ENCODE measurements at places on chromosomes 6 and 20.
A peak's percentile ranks its signal among the peaks of the same experiment; 100 is the strongest.

DNA sequence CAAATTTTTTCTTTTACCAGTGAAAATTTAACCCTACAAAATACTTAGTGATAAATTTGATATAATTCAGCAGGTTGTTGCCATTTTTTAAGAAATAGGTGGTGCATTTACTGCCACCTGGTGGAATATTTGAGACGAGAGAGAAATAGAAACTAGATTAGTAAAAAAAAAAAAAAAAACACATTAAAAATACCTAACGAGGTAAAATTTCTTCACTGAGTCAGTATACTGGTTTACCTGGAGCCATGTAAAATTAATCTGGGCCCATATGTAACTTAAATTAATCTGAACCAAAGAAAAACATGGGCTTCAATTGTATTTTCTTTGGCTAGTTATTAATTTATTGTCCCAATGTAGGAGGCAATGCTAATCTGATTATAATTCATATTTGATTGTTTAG is 520.8 kb downstream of the EPM2A start:
- DNase-seq, result no peak

DNA sequence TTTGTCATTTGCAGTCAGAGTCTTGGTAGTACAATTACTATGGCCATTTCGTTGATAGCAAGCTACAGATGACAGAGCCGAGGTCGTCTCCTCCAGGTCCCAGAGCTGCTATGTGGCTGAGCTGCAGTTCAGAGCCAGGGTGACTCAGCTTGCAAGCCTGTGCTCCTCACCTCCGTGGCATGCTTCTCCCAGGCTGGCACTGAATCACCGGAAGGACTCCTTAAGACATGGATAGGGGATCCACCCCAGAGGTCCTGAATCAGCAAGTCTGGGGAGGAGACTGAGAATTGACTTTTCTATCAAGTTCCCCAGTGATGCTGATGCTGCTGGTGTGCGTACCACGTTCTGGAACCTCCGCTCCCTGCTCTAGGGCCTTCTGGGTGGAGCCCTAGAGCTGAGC is 291.2 kb downstream of the CDH26 start:
- DNase-seq, result no peak

- DNase-seq, result no peak
Observed at GRCh38 chr6:33638556-33638955, 17.4 kb downstream of the ITPR3 start.

- no peak for DNase-seq
Observed at GRCh38 chr6:168699631-168700295, 258.8 kb downstream of the SMOC2 start.

GRCh38 chr20:10428008-10428407 is 6.0 kb downstream of the MKKS start:
- no peak for DNase-seq

GRCh38 chr20:52993076-52993475 is 20.9 kb downstream of the TSHZ2 start:
- no peak for DNase-seq

DNA sequence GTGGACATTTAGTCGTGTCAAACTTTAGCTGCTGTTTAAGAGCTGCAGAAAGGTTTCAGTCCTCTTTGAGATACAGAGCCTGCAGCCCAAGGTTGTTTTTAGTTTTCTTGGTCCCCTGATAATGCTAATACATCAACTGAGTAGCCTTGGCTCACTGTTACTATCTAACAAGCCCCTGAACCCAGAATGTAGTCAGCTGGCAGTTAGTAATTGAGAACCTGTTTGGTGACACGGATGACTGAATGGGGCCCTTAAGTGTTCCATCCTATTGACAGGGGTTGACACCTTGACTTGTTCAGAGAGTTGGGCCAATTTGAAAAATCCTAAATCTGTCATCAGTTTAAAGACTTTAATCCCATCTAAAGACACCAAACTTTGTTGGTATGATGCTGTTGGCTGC is 2.8 kb downstream of the RTN4IP1 start:
- no peak for DNase-seq

- DNase-seq, result no peak
Observed at GRCh38 chr6:34373511-34373910, 19.0 kb downstream of the NUDT3 start.

DNA sequence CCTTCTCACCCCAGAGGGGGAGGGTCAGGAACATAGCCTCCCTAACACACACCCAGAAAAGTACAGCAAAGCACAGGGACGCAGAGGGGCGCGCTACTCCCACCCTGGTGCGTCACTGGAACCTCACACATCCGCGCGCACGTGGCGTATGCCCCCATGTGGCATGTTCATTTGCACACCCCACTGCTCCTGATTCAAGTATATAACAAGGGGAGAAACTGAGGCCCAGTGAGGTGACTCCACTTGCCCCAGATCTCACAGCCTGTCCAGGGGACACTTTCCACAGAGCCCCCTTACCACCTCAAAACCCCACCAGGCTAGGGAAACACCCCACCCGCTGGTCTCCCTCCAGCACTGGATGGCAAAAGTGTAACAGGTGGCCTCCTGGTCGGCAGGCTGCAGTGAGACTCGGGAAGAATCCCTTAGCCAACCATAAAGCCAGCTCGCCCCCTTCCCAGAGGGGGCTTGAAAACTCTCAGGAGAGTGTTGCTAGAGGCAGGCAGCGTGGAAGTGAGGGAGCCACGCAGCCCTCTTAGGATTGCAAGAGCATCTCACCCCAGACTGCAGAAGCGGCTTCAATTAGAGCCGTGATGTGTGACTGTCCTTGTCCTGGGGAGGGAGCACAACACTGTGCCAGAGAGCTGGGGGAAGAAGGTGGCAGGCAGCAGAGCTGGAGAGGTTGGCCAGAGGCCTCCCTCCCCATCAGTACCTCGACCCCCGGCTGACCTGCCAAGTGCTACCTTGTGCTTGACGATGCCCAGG is at the start of gene GRM4:
Gene GRM4 (minus strand): TSS at position 67 of the 762 bp plus-strand sequence. CDS start 12,591 bp downstream, outside the sequence.
- DNase-seq, result no peak

DNA sequence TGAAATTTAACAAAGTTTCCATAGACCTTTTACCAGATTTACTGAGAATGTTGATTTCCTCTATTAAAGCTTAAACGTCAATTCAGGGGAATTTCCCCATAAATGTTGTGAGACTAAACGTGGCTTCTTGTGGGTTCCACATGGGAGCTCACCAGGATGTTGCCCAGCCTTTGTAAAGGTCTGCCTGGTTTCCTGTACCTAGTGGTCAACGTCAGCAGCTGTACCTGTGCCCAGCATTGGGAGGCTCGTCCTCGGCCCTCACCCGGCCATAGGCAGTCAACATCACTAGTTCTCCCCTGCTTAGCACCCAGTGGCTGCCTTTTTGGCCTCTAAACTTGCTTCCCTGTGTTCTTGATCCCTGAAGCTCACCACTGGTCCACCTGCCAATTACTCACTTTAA is 22.1 kb upstream of the CD83 start:
- DNase-seq, result no peak

DNA sequence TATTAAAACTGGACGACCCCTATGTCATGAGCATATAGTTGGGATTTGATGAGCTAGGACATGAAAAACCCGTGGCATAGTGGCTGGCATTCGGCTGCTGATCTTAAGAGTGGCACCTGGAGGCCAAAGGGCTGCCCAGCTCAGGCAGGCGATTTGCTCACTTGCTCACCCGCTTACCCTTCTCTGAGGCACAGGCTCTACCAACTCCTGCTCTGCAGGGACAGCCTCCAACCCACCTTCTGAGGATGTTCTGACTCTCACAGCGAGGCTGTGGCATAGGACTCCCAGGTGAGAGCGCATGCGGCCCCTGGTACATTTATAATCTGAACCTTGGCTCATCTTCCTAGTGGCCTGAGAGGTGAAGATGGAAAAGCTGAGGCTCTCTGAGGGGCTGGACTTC is 995 bp downstream of the RSPO4 start:
- no peak for DNase-seq

GRCh38 chr6:109237077-109237985 is 142.0 kb downstream of the CEP57L1 start:
- DNase-seq, result no peak

DNA sequence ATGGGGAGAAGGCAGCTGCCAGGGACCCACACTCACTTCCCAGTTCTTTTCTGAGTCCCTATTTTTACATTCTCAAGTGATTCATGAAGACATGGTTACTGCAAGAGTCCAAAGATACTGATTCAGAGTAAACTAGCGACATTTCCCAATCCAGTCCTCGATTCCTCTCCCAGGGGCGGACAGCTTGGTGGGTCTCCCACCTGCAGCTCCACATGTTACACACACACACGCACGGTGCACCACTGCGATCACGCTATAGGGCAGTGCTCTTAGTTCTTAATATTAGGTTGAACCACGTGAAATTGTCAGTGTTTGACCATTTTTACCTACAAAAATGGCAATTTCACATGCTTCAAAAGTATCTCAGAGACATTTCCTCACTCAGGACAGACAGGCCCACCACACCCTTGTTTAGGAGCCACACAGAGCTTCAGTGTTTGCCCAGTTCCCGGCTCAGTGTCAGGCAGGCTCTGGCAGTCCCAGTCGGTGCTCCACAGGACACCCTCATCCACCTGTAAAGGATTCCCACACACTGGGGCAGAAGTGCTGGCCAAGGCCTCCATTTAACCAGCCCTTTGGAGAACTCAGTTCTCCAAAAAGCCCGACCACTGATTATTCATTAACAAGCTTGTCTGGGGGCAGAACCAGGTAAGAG is 51.8 kb downstream of the RRBP1 start:
- no peak for DNase-seq

DNA sequence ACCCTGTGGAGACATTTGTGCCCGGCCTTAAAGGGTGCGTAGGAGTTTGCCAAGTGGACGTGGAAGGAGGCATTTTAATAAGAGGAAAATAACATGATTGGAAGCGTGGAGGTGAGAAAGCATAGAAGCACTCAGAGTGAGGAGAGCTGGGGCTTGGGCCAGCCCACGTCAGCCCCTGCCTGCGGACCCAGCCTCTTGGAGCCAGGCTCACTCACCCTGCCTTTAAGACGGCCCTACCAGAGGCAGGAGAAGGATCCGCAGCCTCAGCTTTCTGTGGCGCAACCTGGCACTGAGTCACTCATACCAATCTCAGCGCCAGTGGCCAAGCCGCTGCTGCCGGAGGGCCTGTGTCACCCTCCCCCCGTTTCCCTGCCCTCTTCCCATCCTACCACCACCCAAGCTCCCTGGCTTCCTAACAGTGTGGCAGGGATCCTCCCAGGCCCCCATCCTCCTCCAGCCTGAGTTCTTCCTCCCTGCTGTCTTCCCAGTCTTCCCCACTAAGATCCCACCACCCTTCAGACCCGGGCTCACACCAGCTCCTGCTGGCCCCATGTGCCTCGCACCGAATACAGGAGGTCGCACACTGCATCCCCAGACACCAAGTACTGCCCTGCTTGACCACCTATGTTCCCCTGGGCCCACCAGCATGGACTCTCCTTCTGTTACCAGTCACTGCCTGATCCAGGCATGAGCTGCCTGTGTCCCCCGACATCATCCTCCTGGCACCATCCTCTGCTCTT is 285.2 kb downstream of the UST start:
- DNase-seq, result peak; percentile 30

GRCh38 chr6:98579941-98580340 is 254.4 kb upstream of the POU3F2 start:
- DNase-seq, result no peak
